ENCODE measurements at places on chromosomes 1 and 21.

- no peak for DNase-seq
These were observed 39.5 kb upstream of the USP1 start for GRCh38 chr1:62397301-62397700.

DNA sequence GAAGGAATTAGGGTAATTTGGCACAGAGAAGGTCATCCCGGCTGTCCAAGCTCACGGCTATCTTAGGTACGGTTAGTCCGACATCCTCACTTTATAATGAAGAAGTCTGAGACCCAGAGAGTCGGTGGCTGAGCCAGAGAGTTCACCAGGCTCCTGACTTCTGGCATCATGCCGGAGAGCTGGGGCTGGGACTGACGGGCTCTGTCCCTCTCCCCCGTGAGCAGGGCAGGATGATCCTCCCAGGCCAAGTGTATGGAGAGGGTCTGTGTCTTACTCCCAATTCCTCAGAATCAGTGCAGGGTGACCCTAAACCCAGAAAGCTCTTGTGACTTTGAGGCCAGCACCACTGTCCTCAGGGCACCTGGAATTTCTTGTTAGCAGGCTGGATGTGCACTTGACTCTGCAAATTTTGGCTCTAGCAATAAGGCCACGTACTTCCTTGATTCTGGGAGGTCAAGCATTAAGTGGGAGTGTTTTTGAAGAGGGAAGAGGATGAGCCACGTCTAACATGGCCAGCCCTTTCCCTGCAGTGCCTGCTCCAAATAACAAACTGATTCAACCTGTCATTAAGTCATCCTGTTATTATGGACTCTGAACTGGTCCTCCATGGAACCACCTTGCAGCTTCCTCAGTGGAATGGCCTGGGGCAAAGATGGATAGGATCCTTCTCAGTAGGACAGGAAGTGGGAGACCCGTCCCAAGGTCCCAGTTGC, 20.8 kb upstream of the BTG2 start:
- DNase-seq = no peak

DNA sequence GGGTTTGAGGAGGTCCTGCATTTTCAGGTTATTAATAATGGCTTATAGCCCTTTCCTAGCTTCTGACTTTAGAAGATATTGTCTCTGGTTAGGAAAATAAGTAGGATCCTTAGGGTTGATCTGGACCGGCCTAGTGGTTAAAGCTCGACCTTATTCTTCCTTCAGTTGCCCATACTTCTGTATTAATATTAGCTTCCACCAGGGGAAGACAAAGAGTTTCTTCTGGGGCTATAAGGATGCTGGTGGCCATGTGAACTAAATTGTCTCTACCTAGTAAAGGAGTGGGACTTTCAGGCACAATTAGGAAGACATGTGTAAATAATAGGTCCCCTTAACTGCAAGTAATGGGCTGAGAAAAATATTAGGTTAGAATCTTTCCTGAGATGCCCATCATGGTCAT, 20.6 kb upstream of the FCGR2A start:
- DNase-seq = no peak

- DNase-seq = no peak
These were observed 35.0 kb upstream of the JAK1 start for GRCh38 chr1:65001231-65001792.

- DNase-seq = no peak
These were observed 5.6 kb downstream of the HYI start for GRCh38 chr1:43447891-43448708.

- peak; percentile 60 for DNase-seq
These were observed 722 bp downstream of the NPHP4 start for GRCh38 chr1:5991381-5992025.

DNA sequence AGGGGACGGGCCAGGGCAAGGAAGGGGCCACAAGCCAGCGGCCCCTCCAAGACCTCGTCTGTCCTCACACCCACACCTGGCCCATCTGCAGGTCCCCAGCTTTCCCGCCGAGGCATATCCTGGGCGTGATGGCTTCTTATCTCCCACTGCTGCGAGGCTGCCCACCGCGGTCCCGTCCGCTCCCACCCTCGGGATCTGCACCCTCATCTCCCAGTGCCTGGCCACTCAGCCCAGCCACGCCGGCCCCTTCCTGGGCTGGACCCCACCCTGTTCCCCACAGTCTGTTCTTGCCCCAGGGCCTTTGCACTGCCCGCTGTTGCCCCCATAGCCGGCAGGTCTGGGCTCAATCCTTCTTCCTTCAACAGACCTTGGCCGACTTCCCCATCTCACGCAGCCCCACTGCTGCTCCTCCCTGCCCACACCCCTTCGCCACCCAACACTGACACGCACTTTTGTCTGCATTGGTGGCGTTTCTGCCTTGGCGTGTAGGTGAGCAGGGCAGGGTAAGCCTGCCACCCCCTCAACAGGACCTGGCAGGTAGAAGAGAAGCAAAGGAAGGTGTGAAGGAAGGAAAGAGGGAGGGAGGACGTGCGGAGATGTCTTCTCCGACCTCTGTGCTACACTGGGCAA, 4.4 kb upstream of the TTC34 start:
- DNase-seq = no peak

DNA sequence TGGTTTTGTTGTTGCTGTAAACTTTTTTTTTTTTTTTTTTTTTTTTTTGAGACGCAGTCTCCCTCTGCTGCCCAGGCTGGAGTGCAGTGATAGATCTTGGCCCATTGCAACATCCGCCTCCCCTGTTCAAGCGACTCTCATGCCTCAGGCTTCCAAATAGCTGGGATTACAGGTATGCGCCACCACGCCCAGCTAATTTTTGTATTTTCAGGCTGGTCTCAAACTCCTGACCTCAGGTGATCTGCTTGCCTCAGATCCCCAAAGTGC, 78.9 kb upstream of the SLC45A1 start:
- no peak for DNase-seq

DNA sequence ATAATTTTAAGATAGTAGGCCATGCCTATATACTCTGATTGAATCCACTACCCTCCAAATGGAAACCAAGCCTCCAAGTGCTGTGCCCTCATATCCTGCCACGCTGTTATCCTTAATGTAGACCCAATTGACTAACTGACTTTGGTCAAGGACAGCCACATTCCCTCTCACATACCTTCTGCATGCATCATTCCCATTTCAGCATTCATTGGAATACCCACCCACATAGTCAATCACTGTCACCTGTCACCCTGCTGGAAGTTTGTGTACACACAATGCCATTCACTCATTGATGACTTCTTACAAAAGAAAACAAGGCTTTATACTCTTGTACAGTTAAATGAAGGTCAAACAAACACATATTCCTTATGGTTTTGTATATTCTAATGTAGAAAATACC, 221.1 kb upstream of the PBX1 start:
- DNase-seq = no peak

GRCh38 chr1:218878369-218878768, 295.3 kb upstream of the LYPLAL1 start:
- DNase-seq = no peak

GRCh38 chr1:36089393-36090121, 865 bp downstream of the ADPRS start:
- DNase-seq = peak; percentile 36

DNA sequence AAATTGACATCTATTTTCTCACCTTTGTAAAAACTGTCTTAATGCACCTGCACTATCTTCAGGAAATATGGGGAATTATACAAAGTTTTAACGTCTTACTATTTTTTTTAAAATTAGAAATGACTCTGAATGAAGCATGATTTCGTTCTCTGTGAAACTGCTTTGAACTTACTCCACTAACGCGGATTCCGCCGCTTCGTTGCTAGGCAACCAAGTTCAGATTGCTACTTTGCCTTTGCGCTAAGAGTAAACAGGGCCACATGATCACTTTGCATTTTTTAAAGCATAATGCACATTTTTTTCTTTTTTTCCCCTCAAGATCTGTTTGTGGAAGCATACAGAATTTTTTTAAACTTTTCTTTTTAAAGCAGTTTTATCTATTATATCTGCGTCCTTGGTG, 690.5 kb downstream of the BRINP3 start:
- DNase-seq = no peak

DNA sequence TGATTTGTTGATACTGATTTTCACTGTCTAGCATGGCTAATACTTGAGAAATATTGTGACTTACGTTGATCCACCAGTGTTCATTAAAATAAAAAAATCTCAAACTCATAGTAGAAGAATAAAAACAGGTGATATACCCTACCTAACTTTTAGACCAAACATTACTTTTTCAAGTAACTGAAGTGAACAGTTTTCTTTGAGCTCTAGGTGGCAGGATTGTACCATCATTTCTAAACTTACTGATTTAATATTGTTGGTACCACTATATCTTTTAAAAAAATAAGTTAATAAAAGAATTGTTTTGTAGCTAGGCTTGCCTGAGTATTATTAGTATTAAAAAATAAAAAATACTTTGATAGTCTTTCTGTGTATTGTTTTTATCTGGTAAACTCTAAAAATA, 21.5 kb downstream of the CDC73 start:
- DNase-seq = no peak

DNA sequence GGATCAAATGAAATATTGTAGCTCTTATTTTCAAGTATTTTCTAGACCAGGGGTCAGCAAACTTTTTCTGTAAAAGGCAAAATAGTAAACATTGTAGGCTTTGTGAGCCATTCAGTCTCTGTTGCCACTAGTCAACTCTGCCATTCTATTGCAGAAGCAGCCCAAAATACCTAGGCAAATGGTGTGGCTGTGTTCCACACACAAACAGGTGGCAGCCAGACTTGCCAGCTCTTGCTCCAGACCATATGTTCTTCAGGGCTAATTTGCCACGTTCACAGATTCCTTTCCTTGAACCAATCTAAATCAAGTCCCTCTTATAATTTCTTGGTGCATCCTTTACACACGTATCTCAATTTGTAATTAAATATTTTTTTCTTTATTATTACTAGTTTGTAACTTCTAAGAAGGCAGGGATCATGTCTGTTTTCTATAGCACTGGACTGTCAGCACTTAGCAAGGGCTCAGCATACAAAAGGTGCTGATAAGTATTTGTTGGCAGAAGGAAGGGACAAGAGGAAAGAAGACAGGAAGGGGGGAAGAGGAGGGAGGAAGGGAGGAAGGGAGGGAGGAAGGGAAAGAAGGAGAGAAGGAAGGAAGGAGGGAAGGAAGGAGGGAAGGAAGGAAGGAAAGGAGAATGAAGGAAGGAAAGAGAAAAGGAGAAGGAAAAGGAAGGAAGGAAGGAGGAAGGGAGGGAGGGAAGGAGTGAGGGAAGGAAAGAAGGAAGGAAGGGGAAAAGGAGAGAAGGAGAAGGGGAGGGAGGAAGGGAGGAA, 106.5 kb upstream of the EDEM3 start:
- no peak for DNase-seq
